ENCODE measurements at places on chromosomes 3 and 15.

GRCh38 chr15:25392806-25393205 is 46.0 kb downstream of the UBE3A start:
- DNase-seq = no peak

DNA sequence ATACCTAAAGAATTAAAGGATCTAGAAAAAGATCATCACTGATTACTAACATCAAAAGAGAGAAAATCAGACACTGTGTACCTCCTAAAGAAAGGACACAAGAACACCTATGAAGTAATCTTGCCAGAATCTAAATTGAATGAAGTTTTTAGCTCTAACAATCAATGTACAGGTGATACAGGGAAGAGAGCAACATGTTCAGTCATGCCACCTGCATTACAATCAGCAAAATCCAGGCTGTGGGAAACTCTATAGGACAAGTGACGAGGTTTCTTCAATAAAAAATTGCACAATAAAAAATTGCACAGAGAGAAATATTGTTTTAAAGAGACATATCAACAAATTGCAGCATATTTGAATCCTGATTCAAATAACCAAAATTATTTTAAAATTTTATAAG is 93.3 kb downstream of the SEMA5B start:
- DNase-seq = no peak

- no peak for DNase-seq
Measured at GRCh38 chr3:101131767-101132166, 138.5 kb upstream of the ABI3BP start.

DNA sequence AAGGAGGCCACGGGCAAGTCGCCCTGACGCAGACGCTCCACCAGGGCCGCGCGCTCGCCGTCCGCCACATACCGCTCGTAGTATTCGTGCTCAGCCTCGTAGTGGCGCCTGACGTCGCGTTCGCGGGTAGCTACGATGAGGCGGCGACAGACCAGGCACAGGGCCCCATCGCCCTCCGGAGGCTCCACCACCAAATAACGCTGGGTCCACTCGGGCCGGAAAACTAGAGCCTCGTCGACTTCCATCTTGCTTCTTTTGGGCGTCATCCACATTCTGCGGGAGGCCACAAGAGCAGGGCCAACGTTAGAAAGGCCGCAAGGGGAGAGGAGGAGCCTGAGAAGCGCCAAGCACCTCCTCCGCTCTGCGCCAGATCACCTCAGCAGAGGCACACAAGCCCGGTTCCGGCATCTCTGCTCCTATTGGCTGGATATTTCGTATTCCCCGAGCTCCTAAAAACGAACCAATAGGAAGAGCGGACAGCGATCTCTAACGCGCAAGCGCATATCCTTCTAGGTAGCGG is at the start of gene EPM2AIP1:
Gene EPM2AIP1, minus strand, starts transcription at position 326 of the 520 bp plus-strand sequence. Its CDS starts 54 bp downstream, at position 272.
- no peak for DNase-seq

DNA sequence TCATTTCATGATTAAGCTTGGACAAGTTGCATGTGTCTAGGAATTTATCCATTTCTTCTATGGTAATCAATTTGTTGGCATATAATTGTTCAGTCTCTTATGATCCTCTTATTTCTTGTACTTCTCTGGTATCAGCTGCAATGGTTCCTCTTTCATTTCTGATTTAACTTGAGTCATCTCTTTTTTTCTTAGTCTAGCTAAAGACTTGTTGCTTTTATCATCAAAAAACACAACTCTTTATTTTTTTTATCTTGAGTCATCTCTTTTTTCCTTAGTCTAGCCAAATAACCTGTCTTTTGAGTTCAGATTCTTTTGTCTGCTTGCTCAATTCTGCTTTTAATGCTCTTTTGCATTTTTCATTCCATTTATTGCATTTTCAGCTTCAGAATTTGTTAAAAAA is 37.3 kb downstream of the UBE3A start:
- no peak for DNase-seq

DNA sequence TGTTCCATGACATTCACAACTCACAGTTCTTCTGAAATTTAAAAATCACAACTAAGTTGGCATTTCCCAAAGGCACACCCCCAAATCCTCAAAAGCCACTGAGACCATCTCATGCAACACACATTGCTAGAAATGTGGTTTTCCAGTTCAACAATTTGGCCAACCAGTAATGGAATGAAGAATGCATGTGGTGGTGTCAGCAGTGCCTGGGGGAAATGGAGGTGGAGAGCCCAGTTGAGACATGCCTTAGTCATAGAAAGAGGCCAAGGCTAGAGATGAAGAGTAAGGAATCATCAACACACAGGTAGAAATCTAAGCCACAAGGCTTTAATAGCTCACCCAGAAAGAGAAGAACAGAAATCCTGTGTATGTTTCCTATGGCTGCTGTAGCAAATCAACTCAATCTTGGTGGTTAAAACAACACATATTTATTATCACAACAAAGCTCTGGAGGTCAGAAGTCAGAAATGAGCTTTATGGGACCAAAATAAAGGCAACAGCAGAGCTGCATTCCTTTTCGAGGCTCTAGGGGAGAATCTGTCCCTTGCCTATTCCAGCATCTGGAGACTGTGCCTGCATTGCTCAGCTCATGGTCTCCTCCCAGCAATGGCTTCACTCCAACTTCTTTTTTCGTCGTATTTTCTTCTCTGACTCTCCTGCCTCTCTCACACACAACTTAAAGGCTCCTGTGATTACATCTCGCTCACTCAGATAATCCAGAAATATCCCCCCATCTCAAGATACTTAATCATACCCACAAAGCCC is 54.0 kb downstream of the SNTN start:
- no peak for DNase-seq

DNA sequence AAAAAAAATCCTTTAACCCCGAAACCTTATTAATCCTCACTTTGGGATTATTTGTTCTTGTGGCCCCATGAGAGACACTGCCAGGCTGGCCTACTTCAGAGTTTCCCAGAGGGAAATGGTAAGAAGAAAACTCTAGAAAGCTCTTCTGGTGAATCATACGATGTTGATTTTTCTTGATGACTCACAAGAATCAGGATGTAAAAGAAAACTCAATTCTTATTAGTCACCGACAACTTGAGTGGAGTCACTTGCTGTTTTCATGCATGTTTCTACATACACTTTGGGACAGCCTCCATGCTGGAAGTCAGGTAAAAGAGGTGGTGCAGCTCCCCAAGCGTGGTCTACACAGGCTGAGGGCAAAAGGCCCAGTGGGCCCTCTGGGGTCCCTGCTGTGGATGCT is 42.8 kb downstream of the MYO5C start:
- peak; percentile 78 for DNase-seq

GRCh38 chr3:112597945-112598344 is 36.1 kb downstream of the SLC35A5 start:
- DNase-seq = no peak

DNA sequence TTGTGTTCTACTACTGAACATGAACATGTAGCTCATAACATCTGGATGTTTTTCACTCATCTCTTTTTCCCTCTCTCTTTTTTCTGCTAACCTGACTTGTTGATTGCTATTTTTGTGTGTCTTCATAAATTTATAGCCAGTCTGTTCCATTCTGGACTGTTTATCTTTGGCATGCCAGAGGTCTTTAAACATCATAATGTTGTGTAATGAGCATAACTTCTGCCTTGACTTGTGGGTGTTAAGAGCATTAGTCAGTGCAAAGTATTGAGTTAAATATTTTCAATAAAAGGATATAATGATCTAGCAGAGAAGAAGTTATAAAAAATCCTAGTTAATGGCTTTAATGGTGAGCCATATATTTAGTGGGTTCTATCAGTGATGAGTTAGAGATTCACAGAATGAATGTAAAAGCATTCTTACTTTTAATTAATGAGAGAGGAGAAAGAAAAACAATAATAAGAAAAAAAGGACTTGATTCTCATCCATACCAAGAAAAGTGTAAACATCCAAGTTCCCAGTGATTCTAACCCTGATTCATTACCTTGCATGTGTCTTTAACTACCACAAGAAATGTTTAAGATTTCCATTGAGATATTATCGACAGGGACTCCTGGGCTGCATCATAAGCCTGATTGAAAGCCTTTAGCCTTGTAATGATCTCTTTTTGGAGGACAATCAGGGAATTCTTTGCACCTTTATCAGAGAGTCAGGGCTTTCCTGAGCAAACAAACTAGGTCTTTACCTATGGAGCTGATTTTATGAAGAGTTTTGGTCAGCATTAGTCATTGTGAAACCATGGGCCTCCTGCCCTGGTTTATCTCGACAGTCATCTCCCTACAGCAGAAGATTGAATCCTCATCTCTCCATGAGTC is 22.9 kb downstream of the MITF start:
- peak; percentile 81 for DNase-seq
